ENCODE measurements at places on chromosomes 7 and 10. TPM values are rescaled to one million over a fixed set of nuclear protein-coding genes. Genes with fewer than 3 reads are reported as not detected.
A peak's percentile ranks its signal among the peaks of the same experiment; 100 is the strongest.

- no peak for DNase-seq
These were observed 18.3 kb upstream of the MKI67 start for GRCh38 chr10:128144547-128144946.

DNA sequence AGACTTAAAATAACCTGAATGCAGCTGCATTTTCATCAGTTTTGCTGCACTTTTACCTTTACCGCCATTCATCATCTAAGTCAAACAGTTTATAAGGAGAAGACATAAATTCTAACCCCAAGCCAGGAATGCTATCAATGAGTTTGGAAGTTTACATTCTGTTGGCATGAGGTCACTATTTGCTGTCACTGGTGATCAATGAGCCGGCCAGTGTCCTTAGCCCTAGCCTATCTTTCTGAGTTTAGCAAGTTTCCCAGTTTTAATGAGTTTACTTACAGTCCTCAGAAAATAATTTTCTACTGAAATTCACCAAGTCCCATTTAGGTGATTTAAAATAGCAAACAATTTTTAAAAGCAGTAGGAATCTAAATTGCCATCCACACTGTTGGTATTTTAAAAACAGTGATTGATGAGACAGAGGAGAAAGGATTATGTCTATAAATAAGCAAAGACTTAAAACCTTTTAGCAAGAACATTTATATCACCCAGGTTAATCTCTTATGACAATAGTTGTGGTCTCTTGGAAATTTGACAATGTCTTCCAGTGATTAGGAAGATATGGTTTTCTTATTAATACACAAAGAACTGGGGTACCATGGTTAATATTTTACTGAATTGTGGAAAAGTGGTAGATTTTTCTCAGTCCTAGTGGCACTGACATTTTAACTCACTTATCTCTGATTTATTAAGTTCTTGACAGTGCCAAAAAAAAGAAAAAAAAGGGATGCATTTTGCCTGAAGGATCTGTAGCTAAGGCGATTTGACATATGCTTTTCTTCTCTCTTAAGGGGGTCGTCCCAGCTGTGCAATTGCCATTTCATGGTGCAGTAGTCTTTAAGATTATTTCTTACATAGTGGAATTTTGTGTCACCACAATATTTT lies 443.4 kb upstream of the ANKRD30A start:
- DNase-seq, result no peak

- DNase-seq, result no peak
These were observed 42.2 kb upstream of the NEUROD6 start for GRCh38 chr7:31382722-31383121.

- DNase-seq, result no peak
These were observed 5.1 kb downstream of the DPY19L1 start for GRCh38 chr7:35032166-35032565.

- no peak for DNase-seq
These were observed 23.5 kb downstream of the SGCE start for GRCh38 chr7:94632338-94633013.

DNA sequence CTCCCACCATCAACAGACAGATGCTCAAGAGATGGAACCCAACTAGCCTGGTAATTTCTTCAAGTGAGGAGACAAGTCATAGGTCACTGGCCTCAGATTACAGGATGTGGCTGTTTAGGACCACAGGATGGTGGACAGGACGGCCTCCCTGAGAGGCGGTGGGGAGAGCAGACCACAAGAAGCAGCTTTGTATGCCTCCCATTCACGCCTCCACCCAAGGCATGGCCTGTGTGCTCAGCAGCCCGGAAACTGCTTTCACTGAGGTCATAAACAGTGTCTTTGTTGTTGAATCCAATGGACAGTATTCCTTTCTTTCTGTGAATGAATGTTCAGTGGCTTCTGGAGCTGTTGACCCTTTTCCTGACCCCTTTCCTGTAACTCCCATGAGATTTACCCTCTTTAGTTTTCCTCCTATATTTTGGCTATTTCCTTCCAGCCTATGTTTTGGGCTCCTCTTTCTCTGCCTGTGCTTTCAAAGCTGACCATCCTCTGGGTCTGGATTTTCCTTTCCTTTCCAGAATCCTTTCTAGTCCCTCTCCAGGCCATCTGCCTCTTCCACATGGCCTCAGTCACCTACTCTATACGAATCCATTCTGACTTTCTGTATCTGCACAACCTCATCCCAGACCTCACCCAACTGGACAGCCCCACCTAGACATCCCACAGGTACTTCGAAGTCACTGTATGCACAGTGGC lies 32.4 kb upstream of the INPP5F start:
- no peak for DNase-seq

DNA sequence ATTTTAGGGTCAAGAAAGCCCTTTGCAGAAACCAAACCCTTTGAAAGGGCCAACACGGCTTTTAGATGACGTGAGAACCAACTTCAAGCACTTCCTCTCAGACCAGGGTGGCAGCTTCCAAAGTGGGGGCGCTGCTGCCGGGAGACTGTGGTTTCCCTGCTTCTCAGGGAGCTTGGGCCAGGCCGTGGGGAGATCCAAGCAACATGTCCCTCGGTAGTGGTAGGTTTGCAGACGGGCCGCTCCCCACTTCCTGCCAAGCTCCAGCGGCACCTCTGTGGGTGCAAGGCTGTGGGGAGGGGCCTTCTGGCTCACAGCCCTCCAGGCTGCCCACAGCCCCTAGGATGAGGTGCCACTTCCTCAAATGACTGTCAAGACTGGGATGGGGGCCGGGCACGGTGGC lies 132.4 kb downstream of the FAM53B start:
- DNase-seq, result no peak

GRCh38 chr10:117656385-117657367 lies 114.1 kb downstream of the EMX2 start:
- no peak for DNase-seq

DNA sequence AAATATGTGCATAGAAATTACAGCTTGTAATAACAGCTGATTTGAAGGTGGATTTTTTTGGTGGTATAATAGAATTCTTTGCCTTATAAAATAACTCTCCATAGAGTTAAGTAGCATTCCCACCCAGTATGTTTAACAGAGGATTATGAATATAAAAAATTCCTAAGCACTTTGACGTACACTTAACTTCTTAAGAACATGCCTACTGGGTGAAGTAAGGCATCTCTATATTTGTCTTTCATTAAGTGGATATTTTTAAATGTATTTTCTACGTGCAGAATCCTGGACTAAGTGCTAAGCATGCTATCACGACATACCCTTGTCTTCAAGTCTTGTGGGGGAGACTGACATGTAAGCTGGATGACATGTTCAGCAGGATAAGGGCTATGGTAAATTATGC lies 217.7 kb upstream of the BMPER start:
- DNase-seq, result no peak

GRCh38 chr7:123553159-123553558 lies 4.5 kb downstream of the NDUFA5 start:
- DNase-seq, result no peak

- no peak for DNase-seq
These were observed 23.3 kb downstream of the CD36 start for GRCh38 chr7:80661729-80662128.

GRCh38 chr10:98846787-98847186 lies 388.9 kb downstream of the HPSE2 start:
- DNase-seq, result no peak

DNA sequence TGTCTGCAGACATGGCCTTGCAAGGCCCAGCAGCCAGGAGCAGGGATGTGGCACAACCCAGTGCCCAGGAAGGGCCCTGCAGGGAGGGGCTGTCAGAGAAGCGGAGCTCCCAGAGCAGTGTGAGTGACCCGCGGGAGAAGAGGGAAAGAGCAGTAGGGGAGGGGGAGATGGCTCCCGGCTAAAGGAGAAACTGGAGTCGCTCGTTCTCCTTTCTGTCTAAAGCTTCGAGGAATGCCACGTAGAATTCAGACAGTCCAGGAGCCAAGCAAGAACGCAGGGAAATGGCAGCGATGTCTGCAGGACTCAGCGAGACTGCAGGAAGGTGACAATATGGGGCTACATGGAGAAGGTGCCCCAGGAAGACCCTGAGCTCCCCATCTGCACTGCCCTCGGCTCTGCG lies 22.4 kb upstream of the HABP2 start:
- DNase-seq, result no peak

- DNase-seq, result no peak
These were observed 934 bp downstream of the PRTFDC1 start for GRCh38 chr10:24951201-24952142.

- no peak for DNase-seq
These were observed 108.0 kb upstream of the EFCAB10 start for GRCh38 chr7:105689067-105689819.

DNA sequence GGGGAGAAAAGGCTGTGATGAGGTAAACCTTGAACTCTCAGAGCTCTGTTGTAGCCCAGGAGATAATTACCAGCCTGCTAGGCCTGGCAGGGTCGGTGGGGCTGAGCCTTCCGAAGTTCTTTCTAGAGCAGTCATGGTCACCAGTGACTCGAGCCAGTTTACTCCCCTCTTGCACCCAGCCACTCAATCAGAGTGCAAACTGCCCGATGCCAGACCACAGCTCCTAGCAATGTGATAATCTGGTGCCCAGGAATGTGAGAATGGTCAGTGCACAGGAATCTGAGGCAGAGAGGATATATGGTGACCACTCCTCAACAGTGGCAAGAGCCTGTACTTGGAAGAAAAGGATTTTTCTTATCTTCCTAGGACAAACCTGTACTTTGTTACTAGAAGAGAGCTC lies 46.4 kb upstream of the KMT2E start:
- no peak for DNase-seq

GRCh38 chr10:25113191-25114035 lies 61.4 kb upstream of the GPR158 start:
- DNase-seq, result peak; percentile 31

- no peak for DNase-seq
These were observed 44.1 kb downstream of the C10orf105 start for GRCh38 chr10:71675295-71675970.

DNA sequence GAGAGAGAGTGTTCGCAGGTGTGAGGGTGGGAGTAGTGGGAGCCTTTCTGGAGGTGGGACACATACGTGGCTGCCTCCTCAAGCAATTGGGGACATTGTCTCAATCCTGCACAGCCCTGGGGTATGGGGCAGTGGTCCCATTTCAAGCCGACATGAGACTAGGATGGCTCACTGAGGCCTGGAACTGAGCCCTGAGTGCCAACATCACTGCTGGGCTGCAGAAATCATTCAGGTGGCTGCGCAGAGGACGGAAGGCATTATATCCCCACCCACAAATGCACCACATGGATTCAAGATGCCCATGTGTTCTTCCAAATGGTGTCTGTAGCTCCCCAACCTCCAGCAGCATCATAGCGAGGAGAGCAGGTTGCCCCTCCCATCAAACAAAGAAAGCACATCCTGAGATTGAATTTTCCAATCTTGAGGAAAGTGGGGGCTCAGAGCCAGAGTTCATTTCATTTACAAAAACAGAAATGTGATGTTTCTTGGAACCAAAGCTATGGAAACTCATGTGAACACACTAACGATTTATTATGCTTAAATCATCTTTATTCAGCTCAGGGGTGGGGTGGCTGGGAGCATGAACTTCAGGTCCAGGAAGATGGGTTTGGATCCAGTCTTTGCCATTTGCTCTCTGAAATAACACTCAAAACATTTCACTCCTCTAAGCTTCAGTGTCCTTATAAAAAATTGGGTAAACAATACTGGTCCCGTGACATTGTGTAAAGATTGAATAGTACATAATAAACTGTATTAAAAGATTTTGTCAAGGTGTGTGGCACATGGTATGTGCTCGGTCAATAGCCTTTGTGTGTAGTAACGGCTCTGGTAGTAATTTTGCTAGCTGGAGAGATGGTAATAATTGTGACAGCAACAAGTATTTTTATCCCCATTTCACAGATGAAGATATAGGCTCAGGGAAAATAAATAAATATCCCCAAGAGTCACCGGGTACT lies 4.6 kb downstream of the SFTPA2 start:
- DNase-seq, result no peak

DNA sequence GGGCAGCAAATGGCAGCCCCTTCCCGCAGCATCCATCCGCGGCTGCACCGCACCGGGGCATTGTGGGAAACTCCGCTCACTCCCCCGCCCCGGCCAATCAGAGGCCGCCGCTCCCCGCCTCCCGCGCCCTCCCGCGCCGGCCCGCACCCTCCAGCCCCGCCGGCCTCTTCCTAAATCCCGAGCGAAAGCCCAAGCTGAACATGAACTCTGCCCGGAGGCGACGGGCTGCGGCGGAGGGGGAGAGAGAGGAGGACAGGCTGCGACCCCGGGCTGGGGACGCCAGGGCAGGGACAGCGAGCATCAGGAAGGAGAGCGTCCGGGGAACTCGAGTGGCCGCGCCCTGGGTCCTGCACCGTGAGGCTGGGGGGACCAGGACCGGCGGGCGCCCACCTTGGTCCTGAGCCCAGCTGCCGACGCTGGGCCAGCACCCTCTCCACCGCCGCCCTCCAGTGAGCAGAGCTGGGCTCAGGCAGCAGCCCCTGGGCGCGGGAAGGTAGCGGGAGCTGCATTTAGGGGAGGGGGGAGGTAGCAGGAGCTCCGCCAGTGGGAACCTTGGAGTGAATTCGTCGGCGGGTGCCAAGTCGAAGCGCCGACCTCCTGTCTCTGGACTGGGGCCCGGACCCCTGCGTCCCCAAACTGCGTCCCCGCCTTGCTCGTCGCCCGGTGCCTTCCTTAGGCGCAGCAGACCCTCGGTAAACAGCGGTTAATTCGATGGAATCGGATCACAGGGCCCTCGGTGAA lies at the start of gene DGKI:
Gene DGKI, minus strand, starts transcription at position 148 of the 741 bp plus-strand sequence.
- DNase-seq, result no peak

GRCh38 chr7:119957335-119957734 lies 315.6 kb upstream of the KCND2 start:
- DNase-seq, result no peak

GRCh38 chr10:29479081-29479925 lies 155.5 kb downstream of the SVIL start:
- no peak for DNase-seq

- no peak for DNase-seq
These were observed 6.2 kb downstream of the SFR1 start for GRCh38 chr10:104128214-104128613.

Gene WDFY4
- 3.7 TPM for polyA plus RNA-seq

Gene PSD
- polyA plus RNA-seq, result 5.3 TPM

Gene TRPV5
- 0.15 TPM for polyA plus RNA-seq

Gene KIFBP
- polyA plus RNA-seq, result 23.4 TPM

Gene CWF19L1
- 21.6 TPM for polyA plus RNA-seq

Gene ZC3HAV1L
- polyA plus RNA-seq, result 16.6 TPM

Gene SRRM3
- polyA plus RNA-seq, result 0.63 TPM

Gene BAMBI
- polyA plus RNA-seq, result 2.3 TPM

Gene AKR1C4
- polyA plus RNA-seq, result not detected

Gene PYROXD2
- 13.7 TPM for polyA plus RNA-seq

Gene MIOS
- 28.3 TPM for polyA plus RNA-seq

Gene OR2A42
- 0.34 TPM for polyA plus RNA-seq

Gene CFAP70
- polyA plus RNA-seq, result 2.3 TPM

Gene GFRA1
- 22.2 TPM for polyA plus RNA-seq

Gene ELAPOR2
- polyA plus RNA-seq, result 4.1 TPM

Gene PON3
- polyA plus RNA-seq, result 3.8 TPM

Gene SAP25
- polyA plus RNA-seq, result 3.5 TPM
